ENCODE measurements at places on chromosomes 6 and 20.

- no peak for DNase-seq
Measured at GRCh38 chr6:69888482-69889233, 22.3 kb downstream of the COL19A1 start.

DNA sequence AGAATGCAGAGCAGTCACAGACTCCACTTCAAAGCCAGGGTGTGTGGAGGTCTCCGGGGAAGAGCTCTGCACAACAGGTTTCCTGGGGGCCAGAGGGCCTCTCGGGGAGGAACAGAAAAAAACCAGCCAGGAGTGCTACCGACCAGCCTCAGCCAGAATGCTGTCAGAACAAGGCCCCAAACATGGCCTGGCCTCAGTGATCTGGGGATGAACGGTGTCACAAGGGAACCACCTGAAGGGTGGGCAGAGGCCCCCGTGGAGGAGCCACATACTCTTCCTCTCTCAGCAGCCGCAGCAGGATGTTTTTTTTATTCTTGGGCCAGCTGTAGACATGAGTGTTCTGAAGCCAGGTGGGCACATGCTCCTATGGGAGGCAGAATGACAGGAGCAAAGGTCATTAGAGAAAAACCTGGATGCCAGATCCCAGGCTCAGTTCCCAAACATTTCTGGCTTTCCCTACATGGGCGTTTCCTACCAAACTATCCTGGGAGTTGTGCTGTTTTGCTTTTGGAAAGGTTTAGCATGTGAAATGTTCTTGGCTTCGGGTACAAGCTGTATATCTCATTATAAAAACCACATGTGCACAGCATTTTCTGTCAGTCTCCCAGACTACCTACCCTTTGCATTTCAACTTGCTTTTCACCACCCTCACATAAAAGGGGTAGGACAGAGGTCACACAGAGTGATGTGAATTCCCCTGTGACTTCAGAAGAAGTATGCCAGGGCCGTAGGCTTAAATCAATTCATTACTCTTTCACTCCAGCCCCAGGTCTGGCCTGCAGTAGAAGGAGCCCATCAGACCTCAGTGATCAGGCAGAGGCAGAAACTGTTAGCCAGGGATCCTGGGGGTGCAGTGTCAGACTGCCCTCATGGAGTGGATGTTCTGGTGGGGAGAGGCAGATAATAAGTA lies 46.2 kb downstream of the TRAF3IP2 start:
- peak; percentile 57 for DNase-seq

DNA sequence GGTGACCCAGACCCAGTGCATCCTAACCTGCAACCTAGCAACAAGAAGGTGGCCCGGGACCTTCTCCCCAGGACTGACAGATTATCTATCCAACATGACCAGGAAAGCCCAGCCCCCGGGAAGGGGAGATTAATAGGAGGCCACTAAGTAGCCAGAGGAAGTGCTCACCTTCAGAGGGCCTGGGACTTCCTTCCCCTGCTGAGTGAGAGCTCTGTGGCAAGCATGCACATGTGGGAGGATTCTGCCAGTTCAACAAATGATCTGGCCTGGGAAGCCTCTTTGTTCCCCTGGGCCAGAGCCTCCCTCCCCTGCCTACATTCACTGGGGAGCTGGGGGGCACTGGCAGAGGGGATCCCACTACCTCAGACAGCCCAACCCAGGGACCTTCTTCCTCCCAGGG lies 39.6 kb downstream of the SHLD1 start:
- no peak for DNase-seq

GRCh38 chr20:57672164-57672563 lies 37.7 kb downstream of the PMEPA1 start:
- peak; percentile 95 for DNase-seq

GRCh38 chr6:66623050-66623449 lies 916.0 kb upstream of the EYS start:
- DNase-seq = no peak

GRCh38 chr20:14497004-14497403 lies 159.6 kb upstream of the FLRT3 start:
- DNase-seq = no peak

GRCh38 chr6:26251354-26252076 lies 113.5 kb upstream of the BTN3A2 start:
- DNase-seq = peak; percentile 85

DNA sequence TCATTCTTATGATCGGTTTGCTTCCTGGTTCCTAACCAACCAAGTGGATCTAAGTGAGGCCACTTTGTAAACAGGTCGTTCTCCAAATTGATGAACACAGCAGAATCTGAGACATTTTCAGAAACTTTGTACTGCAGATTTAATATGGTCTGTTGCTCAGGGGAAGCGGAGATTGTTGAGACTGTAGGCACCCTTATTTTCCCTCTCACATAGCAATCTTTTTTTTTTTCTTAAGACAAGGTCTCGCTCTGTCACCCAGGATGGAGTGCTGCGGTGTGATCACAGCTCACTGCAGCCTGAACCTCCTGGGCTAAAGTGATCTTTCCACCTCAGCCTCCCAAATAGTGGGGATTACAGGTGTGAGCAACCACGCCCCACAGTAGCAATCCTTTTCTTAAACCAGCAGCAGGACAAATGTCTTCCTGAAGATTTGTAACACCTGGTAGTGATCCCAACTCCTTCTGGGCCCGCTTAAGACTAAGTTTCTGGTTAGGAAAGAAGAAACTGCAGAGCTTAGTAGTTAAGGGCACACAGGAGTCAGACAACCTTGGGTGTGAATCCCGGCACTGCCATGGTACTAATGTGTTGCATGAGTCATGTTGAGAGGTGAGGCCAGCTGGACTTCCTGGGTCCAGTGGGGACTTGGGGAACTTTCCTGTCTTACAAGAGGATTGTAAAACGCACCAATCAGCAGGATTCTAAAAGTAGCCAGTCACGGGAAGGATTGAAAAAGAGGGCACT lies 48.4 kb upstream of the EZR start:
- DNase-seq = no peak

DNA sequence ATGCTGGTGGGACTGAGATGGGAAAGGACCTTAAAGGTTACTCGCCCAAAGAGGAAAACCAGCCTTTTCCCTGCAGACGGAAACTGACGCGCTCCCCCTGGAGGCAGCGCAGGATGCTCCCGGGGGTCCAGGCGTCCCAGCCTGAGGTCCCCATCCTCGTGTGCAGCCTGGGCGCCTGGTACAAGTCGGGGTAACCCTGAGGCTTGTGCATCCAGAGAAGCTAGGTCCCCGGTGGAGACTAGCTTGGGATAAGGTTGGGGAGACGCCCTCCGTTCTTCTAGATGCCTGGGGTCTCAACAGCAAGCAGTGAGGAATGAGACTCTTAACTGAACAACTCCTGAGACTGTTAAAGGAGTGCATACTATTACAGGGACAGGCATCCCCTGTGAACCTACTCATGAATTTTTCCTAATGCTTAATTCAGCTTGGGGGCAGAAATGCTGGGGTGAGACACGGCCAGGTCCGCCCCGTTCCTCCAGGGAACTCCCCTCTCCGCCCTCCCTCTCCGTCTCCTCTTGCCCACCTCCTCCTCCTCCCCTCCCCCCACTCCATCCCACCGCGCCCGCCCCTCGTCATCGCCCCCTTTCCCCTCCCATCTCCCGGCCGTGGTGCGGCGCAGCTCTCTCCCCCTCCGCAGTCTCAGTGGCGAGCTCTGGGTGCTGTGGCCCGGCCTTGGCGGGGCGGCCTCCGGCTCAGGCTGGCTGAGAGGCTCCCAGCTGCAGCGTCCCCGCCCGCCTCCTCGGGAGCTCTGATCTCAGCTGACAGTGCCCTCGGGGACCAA lies at the start of gene PRSS35:
Gene PRSS35, plus strand, starts transcription at position 634 of the 781 bp plus-strand sequence. CDS start 10,908 bp downstream, outside the sequence.
- DNase-seq = peak; percentile 21

- peak; percentile 36 for DNase-seq
Measured at GRCh38 chr20:40265825-40266533, 423.1 kb downstream of the MAFB start.

GRCh38 chr6:112270756-112271155 lies 16.4 kb upstream of the LAMA4 start:
- DNase-seq = no peak

GRCh38 chr6:146898888-146899227 lies 300.1 kb downstream of the ADGB start:
- DNase-seq = no peak

Data from NCI-H1092 treated with DMSO at 0.1 percent for 48 hours (cell line).